Stimulated activated CD4-positive, alpha-beta T cell treated with anti-CD3 and anti-CD28 coated beads, Interleukin-2, amount 100 ng/mL, for 48 hours (primary cell): ENCODE measurements at places on chromosomes 4 and X.
A peak's percentile ranks its signal among the peaks of the same experiment; 100 is the strongest.

DNA sequence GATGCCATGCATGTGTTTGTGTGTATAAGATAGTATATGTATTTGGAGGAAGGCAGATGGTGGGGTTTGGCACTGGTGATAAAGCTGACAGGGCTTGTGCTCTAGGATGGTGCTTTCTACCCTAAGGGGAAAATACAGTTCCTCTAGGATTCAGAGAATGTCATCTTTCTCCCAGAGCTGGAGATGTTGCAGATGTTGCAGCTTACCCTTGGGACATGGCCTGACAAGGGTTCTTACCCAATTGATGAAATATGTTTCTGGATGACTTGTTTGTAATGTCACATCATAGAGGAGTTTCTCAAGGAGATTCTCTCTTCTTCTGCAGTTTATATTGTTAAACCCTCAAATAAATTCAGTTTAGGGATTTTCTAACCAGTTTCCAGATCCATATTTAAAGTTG, 52.5 kb upstream of the PITX2 start:
- DNase-seq: no peak

DNA sequence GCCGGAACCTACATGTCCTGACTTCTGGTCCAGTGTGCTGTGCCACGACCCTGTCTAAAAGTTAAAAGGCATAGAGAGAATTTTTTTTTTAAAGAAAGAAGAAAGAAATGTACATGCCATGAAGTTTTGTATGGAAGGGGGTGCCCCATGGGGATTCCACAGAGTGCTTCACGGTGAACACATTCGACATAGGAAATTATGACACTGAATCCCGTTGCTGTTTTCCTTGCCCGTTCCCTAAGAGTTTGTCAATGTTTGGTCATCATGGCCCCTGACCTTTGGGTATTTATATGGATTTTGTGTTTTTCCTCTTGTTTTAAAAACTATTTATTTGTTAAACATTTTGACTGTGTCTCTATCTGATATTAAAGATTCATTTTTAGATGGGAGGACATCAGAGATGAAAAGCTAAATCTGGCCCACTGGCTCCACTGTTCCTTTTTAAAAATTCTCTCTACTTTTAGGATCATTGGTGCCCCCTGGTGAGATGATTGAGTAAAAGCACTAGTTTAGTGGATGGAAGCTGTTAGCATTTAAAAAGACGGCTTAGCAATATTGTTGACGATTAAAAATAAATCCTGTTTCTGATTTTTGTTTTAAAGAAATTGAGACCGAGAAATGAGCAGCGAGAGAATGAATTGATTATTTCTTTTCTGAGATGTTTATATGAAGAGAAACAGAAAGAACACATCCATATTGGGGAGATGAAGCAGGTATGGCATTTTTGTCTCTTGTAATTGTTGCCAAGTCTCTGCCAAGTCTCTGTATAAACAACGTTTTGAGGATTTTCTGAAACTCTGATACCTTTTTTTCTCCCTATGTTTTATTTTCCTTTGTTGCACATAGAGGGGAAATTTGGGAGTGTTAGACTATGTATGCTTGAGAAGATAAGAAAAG, 75.0 kb downstream of the PTTG2 start:
- DNase-seq: peak; percentile 33

DNA sequence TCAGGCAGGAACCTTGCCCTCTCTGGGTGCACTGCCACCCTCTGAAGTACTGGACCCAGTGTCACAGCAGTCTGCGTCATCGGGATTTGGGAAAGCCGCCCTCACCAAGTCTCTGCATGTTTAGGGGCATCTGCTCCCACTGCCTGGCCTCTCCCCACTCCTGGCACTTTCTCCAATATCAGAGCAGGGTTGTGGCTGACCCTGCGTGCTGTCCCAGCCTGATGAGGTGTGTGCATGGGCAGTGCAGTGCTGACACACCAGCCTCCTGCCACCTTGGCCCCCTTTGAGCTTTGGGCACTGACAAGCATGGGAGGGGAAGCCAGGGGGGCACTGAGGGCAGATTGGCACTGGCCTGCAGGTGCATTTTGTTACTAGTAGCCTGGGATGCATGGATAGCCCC, 652.5 kb downstream of the GABRG1 start:
- no peak for DNase-seq

DNA sequence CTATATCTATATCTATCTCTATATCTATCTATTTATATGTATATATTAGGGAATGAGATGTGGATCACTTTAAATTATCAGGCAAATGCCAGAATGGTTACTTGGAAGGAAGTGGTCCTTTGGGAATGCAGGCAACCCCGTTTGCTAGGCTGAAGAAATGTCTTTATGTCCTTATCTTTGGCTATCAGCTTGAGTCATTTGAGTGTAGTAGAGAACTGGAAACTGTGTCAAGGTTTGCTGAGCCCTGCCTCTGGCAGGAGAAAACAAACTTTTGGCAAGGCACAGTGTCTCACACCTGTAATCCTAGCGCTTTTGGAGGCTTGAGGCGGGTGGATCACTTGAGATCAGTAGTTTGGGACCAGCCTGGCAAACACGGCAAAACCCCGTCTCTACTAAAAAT, 167.3 kb downstream of the ACTRT1 start:
- DNase-seq: no peak

GRCh38 chr4:95596676-95597075, 47.9 kb upstream of the UNC5C start:
- no peak for DNase-seq

GRCh38 chrX:110588853-110589252, 206.8 kb downstream of the CHRDL1 start:
- no peak for DNase-seq

DNA sequence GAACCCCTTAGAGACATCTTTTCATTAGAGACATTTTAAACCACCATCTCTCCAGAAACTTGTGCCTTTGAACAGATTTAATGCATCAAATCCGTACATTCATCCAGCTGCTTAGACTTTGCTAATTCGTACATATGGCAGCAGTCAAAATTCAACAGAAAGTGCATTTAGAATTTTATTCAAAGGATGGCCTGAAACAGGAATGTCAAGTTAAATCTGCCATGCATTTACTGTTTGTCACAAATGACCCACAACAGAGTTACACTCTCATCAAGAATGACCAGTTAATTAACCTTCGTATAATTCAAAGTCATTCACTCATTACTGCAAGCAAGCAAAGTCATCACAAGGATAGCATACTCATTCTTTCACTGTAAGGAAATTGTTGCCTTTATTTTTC, 284.3 kb downstream of the SLC7A11 start:
- no peak for DNase-seq

- DNase-seq: no peak
Observed at GRCh38 chrX:99073551-99073950, 1336.5 kb downstream of the PCDH19 start.

- no peak for DNase-seq
Observed at GRCh38 chrX:19709812-19710518, 177.4 kb downstream of the SH3KBP1 start.

DNA sequence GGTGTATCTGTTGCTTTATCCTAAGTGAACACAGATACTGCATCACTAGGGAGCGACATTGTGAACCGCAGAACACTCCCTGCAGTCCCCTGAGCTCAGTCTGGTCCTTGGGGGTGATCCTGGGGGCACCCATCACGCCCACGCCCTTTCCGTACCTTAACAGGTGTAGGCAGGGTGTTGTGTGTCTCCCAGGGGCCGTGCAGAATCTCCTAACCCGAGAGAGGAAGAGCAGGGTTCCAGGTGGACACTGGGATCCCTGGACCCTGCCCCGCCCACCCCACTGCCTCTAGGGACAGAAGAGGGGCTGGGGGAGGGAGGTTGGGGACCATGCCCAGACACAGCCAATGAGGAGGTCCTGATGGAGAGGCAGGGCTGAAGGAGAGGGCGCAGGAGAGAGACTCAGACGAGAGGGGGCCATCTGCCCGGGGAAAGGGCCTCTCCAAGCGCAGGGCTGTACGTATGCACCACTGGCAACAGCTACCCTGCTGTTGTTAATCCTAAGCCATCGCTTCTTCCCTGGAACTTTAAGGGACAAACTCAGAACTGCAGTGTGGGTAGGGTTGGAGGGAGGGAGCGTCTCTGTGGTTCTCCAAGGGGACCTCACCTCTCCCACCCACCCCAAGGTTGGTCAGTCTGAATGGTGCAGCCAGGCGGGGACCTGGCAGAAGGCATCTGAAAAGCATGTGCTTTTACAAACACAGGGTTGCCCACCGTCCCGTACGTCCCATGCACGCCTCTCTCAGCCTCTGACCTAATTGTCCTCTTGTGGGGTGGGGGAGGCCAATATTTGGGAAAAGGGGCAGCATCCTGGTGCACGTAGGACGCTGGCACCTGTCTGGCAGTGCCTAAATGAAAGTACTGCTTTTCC, 2.5 kb downstream of the P2RY8 start:
- no peak for DNase-seq

GRCh38 chr4:95129821-95130311, 372.1 kb downstream of the BMPR1B start:
- DNase-seq: no peak

- no peak for DNase-seq
Observed at GRCh38 chr4:99436976-99437722, 2.0 kb upstream of the ADH7 start.

GRCh38 chr4:649751-650310, 24.2 kb downstream of the ATP5ME start:
- no peak for DNase-seq

DNA sequence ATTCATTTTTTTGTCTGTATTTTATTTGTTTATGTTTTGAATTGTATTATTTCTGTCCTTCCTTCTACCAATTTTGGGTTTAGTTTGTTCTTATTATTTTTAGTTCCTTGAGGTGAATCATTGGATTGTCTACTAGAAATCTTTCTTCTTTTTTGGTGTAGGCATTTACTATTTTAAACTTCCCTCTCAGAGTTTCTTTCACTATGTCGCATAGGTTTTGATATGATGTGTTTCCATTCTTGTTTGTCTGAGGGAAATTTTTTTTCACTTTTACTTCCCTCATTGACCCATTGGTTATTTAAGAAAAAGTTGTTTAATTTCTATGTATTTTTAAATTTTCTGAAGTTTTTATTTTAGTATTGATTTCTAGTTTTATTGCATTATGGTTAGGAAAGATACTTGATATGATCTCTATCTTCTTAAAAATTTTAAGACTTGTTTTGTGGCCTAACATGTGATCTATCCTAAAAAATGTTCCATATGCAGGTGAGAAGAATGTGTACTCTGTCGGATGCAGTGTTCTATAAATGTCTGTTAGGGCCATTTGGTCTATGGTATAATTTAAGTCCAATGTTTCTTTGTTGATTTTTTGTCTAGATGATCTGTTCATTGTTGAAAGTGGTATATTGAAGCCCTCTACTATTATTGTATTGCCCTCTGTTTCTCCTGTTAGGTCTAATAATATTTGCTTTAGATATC, 68.8 kb downstream of the IL15 start:
- DNase-seq: no peak

- no peak for DNase-seq
Observed at GRCh38 chr4:13907255-13907751, 279.8 kb upstream of the BOD1L1 start.

- no peak for DNase-seq
Observed at GRCh38 chr4:54959651-54960116, 165.7 kb downstream of the KDR start.

- no peak for DNase-seq
Observed at GRCh38 chr4:123788577-123788976, 392.0 kb downstream of the SPRY1 start.

DNA sequence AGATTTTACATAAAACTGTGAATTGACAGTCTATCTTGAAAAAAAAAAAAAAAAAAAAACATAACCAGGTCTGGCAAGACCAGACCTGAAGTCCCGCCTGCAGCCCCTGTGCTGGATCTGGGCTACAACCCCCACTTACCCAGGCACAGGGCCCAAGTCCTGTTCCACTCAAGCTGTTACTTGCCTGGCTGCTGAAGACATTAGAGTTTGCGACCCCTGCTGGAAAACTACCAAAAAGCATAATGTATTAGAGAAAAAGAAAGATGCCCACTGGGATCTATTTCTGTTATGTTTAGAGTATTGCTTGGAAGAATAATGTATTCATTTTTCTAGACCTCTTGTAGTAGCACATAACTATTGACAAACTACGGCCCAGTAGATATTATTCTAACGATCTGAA, 4.7 kb downstream of the HS3ST1 start:
- no peak for DNase-seq

DNA sequence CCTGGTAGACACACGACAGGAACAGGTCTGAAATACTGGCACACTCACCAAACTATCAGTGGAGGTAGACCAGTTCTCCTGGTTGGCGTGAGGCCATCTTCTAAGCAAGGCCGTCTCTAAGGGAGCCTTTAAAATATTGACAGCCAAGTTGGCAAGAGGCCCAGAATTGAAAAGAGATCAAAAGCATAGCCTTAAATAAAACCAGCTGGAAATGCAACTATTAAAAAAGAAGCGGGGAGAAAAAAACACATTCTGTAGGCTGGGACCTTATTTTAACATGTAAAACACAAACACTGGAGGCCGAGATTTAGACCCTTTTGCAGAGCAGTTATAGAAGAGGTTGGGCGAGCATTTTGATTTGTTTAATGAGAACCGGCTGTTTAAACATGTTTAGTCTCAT, 233.0 kb upstream of the CLNK start:
- no peak for DNase-seq

- DNase-seq: no peak
Observed at GRCh38 chrX:116277351-116278225, 107.0 kb downstream of the AGTR2 start.

- no peak for DNase-seq
Observed at GRCh38 chrX:10178866-10179463, 22.2 kb downstream of the CLCN4 start.

DNA sequence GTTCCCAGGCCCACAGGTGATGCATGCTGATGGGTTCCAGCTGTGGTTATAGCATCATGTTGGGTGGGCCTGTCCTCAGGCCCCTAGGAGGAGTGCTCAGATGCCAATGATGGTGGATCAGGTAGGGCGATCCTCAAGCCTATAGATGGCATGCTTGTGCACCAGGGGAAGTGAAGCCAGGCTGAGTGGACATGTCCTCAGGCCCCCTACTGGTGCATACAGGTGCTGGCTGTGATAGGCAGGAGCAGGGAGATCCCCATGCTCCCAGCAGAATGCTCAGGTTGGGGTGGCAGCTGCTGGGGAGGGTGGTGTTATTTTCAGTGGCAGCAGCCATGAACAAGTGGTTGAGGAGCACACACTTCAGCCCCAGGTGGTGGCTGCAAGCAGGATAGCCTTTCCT, 96.0 kb downstream of the SMARCA1 start:
- no peak for DNase-seq
